ENCODE measurements at places on chromosomes 3 and 15.

GRCh38 chr3:49750056-49750455 lies 26.3 kb upstream of the GMPPB start:
- no peak for DNase-seq

DNA sequence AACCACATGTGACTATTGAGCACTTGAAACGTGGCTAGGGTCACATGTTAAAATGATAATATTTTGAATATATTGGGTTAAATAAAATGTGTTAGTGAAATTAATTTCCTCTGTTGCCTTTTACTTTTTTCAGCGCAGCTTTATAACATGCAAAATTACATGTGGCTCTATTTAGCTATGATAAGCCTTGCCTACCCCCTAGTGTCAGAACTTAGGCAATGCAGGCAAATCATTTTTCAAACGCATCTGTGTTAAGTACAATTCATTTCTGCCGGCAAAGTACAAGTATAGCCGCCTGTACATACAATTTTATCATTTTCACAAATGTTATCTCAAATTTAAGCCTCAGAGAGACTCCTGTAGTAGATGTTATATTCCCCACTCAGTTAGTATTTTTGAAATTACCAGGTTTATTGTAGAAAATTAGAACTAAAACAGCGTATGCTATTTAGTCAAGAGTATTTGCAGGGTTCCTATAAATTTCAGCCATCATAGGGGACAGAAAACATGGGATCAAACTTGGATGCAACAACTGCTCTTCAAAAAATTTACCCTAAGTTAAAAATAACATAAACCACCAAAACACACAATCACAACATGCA lies 56.1 kb downstream of the TAFA4 start:
- no peak for DNase-seq

DNA sequence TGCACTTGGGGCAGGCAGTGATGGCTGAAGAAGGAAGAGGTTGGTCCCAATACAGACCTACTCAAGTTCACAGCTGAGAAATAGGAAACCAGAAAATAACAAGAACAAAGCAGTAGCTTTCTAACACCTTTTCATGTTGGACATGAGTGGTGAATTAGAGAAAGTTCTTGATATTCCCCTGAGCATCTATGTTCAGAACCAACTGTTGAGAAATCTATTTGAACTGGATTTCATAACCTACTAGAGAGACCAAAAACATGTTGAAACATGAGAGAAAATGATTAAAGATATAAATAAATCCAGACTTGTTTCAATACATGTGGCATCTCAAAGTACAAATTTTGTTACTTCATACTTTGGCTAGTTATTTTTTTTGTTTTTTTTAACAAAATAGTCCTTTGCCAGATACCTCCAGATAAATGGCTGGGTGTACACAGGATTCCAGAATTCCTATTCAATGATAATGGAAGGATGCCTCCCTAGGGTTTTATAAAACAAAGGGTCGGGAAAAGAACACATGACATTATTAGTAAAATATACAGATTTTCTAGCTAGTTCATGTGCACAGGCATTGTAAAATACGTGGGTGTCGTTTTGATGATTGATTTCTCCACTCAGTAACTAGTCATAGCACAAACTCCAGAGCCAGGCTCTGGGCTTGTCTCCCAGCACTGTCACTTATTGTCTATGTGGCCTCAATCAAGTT lies 34.4 kb upstream of the TNFSF10 start:
- DNase-seq: no peak

- DNase-seq: no peak
Measured at GRCh38 chr3:149603126-149604074, 54.4 kb downstream of the WWTR1 start.

DNA sequence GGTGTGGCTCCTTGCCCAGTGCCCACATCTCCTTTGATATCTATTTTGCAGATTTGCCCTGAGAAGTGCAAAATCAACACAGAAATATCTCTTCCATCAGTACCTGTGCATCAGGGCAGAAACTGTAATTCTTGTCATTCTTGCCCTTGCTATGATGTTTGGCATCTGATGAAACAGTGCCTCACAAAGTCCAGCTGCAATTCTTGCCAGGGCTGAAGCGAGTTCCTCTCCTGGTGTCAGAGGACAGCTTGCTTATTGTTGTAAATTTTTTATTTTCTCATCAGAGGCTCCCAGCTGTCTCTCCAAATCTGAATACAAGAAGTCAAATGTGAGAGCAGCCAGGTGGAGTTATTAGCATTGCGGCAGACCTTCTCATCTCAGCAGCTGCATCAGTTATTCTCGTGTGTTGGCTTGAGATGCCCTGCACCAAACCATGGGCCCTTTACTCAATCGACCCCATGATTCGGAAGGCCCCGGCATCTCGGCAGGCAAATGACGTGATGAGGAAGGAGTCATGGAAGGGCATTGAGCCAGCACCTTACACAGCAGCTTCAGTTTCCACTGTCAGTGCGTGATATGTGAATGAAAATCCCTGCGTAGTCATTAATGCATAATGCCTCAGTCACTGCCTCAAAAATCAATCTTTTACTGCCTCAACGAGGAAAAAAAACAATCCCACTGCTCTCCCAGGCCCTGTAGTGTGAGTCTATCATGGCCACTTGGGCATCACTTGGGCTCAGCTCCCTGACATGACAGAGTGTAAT lies 93.4 kb downstream of the CCNL1 start:
- no peak for DNase-seq

DNA sequence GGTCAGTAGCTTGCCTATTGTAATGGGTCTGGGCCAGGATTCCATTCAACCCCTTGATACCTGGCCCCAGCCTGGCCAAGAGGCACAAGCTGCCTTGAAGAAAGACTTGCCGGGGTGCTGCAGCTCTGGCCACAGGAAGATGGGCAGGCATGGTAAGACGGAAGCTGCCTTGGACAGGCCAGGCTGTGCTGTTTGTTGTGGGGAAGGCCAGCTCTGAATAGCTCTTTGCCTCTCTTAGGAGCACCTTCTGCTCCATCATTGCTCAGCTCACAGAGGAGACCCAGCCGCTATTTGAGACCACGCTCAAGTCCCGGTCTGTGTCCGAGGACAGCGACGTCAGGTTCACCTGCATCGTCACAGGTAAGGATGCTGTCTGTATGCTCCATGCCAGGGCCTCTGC lies 10.1 kb downstream of the ALPK3 start:
- no peak for DNase-seq

DNA sequence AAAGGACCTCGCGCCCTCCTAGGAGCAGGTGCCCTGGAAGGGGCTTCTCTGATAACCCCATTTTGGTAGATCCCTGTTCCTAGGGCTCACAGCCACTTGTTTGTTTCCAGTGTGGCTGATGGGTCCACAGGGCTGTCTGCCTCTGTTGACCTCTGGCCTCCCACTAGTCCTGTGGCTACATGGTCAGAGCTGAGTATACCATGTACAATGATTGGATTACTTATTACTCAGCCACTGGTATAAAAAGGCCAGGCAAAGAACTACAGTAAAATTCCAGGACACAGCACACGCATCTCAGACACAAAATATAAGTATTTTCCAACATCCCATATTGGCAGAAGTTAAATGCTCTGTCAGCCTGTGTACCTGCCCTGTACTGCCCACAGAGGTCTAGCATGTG lies 277.3 kb downstream of the GABRG3 start:
- no peak for DNase-seq

GRCh38 chr3:125383744-125384143 lies 8.6 kb upstream of the ZNF148 start:
- no peak for DNase-seq

- no peak for DNase-seq
Measured at GRCh38 chr3:100518983-100519382, 26.6 kb downstream of the TMEM45A start.

DNA sequence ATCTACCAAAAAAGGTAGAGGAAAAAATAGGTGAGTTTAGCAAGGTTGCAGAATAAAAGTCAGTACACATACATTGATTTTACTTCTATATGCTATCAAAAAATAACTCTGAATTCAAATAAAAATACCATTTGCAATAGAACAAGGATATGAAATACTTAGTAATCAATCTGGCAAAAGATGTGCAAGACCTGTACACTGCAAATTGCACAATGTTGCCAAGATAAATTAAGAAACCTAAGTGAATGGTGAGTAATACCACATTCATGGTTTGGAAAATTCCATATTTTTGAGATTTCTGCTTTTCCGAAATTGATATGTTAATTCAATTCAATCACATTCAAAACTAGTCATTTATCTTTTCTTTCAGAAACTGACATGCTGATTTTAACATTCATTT lies 464.8 kb downstream of the EPHA3 start:
- no peak for DNase-seq

DNA sequence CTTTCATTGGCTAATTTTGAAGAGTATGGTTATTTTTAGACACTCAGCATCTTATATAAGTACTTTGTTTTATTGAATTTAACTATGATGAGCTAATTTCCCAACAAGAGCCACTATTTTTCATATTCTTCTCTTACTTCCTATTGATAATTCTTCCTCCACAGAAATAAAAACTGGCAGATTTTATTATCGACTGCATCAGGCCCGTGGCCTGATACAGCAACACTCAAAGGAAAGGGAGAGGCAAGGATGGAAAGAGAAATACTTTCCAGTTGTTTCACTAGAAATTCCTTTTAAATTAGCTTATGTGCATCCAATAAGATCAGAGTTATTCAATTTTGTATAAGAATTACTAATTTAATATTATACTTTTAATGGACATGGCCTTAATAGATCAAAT lies 886.3 kb downstream of the ROBO1 start:
- DNase-seq: no peak

GRCh38 chr3:101253396-101253795 lies 67.0 kb downstream of the IMPG2 start:
- no peak for DNase-seq

DNA sequence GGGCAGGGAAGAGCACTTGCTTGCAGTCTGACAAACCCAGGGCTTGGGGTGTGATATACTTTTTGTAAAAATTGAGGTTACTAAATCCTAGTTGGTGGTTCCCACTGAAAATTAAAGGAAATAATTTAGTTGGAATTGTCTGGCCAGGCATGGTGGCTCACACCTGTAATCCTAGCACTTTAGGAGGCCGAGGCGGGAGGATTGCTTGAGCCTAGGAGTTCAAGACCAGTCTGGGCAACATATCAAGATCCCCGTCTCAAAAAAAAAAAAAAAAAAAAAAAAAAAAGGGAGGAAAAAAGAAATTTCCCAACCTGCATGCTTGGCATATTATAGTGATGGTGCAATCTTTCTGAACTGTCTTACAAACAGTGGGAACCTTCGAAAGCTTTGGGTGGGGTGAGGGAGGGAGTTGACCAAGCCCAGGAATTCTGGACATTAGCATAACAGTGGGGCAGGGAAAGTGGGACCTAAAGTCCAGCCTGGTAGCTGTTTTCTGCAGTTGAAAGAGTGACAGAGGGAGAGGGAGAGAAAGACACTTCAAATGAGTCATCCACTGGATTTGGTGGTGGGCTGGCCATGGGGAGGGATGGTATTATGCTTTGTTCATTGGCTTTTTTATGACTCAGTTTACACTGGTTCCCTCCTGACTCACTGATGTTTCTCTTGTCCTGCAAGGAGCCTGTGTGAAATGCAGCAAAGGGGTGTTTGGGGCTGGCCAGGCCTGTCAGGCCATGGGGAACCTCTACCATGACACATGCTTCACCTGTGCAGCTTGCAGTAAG lies 41.1 kb downstream of the LIMD1 start:
- no peak for DNase-seq

DNA sequence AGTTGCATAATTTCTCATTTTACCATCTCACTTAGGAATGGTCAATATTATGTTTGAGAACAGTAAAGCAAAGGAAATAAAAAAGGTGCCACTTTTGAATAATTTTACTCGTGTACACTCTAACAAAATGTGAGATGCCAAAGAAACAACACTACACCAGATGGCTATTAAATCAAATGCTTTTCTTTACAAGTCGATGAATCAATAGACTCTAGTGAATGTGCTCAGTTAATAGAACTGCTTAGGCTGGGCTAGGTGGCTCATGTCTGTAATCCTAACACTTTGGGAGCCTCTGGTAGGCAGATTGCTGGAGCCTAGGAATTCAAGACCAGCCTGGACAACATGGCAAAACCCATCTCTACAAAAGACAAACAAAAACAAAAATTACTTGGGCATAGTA lies 87.9 kb downstream of the ZNF609 start:
- DNase-seq: no peak

DNA sequence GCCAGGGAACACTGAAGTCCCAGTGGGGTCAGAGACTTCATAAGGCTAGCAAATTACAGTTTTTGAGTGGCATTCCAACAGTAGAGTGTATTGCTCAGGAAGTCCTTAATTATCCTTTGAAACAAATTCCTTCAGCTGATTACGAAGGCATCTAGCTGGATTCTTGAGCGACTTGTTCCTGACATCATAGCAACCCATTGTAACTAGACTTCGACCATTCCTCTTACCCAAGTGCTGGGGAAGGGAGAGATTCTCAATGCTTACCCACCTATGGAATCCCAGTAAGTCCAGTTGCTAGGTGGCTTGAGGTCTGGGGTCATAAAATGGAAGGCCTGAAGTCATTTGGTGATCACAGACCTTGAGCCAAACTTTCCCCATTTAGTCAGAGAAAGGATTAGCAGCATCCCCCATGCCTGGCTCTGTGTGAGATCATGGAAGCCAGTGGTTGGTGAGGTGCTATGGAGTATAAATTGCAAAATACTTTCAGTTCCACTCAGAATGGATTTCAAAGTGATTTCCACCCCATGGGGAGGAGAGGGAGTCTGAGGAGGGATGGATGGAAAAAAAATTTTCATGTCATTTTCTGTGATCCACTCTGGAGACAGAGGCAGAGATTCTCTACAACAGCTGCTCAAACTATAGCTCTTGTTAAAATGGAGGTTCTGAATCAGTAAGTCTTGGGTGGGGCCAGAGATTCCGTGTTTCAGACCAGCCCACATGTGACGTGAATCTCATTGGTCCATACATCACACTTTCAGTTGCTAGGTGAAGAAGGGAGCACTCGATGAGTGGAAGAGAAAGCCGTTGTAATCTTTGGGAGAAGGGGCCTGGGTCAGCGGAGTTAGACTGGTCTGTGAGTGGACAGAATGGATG lies 45.7 kb downstream of the CD86 start:
- no peak for DNase-seq

GRCh38 chr3:97817965-97818364 lies 3.8 kb upstream of the CRYBG3 start:
- no peak for DNase-seq

DNA sequence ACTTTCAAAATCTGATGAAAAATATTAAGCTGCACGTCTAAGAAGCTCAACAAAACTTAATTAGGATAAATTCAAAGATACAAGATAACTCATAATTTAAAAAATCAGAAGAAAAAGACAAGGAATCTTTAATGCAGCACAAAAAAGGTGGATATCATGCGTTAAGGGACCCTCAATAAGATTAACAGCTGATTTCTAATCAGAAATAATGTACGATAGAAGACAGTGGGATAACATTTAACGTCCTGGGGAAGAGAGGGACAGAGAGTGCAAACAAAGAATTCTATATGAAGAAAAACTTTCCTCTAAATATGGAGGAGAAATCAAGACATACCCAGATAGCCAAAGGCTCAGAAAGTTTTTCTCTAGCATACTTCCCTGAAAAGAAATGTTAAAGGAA lies 519.5 kb downstream of the PYDC2 start:
- no peak for DNase-seq

GRCh38 chr15:78988361-78988911 lies 43.6 kb upstream of the CTSH start:
- no peak for DNase-seq

- no peak for DNase-seq
Measured at GRCh38 chr3:101216710-101217465, 103.5 kb downstream of the IMPG2 start.

Measured in activated T-cell treated with anti-CD3 and anti-CD28 coated beads for 1 hour (primary cell).